Activated CD4-positive, alpha-beta T cell treated with anti-CD3 and anti-CD28 coated beads, Interleukin-2, amount 50 U/mL, for 24 hours (primary cell): ENCODE measurements at places on chromosomes 3 and 15.

GRCh38 chr15:52121896-52122295 lies 9.3 kb upstream of the BCL2L10 start:
- no peak for DNase-seq

GRCh38 chr3:175404621-175405020 lies 545.5 kb downstream of the NAALADL2 start:
- DNase-seq, result no peak

DNA sequence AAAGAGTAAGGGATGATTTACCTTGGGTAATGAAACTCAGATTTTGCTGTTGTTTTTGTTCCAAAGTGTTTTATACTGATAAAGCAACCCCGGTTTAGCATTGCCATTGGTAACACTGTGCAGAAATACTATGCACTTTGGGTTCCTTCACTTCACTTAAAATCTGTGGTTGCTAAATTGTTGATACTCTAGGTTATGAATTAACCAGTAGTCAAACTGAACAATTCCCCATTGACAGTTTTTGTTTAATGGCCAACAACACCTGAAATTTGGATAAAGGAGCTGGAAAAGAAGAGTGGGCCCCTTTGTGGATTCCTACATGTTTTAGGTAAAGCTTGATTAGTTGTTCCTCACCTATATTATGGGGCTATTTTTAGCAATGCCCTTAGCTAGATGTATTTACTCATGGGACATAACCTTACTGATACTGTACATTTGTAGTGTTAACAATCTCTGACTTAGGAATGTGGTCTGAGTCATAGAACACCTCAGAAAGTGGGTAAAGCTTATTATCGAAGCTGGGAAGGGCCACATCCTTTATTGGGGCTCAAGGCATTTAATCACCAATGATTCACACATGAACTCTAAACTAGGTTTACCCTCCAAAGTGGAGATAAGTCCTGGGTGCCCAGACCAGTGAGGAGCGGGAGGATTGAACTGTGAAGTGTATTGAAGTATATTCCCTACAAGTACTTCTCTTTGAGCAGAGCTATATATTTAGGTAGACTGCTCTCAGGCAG lies 29.5 kb upstream of the THRB start:
- DNase-seq, result no peak

DNA sequence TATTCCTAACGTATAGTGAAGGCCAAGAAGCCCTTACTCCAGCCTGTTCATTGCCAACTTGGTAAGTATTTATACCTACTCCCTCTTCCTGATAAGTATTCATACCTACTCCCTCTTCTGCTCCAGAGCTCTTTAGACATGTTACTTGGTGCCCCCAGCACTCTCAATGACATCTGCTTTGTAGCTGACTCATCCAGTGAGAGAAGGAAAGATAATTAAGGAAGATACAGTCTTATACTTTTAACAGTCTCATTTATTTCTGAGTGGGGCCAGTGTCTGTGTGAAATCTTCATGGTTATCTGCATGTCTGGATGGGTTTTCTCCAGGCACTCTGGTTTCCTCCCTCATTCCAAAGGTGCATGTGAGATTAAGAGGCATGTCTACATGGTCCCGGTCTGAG lies 698.7 kb downstream of the FHIT start:
- DNase-seq, result no peak

GRCh38 chr3:122097141-122097540 lies 42.0 kb downstream of the CD86 start:
- DNase-seq, result no peak

- no peak for DNase-seq
Measured at GRCh38 chr3:147412917-147413685, 3.9 kb downstream of the ZIC1 start.

GRCh38 chr3:123225016-123225415 lies 23.3 kb downstream of the SEC22A start:
- no peak for DNase-seq

GRCh38 chr3:108590460-108590859 lies 938 bp downstream of the DZIP3 start:
- no peak for DNase-seq

DNA sequence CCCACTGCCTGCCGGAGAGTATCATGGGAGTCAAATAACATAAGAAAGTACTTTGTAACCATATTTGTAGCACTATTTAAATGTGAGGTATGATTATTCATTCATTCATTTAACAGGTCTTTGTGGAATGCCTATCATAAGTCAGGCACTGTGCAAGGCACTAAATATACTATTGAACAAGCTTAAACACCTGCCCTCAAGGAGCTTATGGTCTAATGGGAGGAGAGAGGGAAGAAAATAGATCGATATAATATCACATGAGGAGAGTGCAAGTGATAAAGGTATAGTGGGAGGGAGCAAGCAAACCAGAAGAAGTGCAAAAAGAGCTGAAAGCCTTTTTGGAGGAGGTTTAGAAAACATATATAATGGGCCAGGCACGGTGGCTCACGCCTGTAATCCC lies 3.3 kb upstream of the HERC1 start:
- no peak for DNase-seq

DNA sequence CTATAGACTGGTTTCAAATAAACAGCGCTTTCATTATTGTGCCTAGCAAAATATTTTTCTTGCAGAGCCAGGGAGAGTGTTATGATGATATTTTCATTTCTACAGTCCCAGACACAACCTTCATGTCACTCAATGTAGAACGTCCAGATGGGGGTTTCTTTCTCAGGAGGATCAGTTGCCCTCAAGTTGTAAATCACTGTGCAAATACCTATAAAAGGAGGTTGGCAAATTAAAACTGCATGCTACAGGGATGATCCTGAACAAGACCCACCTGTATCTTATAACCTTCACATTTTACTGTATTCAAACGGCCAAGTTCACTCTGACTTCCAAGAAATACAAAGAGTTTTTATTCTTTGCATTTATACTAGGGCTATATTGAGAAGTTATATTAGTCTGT lies 486.0 kb downstream of the EDEM1 start:
- DNase-seq, result no peak

DNA sequence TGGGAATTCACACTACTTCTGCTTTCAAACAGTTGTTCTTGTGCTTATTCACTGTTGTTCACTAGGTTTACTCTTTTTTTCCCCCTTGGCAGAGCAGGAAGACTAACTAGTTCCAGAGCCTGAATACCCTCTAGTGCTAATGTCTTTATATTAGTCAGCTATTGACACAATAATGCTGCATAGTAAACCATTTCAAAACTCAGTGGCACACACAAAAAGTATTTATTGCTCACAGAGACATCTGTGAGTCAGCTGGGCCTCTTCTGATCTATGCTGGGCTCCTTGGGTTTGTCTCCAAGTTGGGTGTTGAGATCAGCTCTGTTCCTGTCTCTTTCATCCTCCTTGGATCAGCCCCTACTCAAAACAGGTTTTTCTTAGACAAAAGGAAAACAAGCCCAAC lies 51.1 kb downstream of the RSRC1 start:
- DNase-seq, result no peak

DNA sequence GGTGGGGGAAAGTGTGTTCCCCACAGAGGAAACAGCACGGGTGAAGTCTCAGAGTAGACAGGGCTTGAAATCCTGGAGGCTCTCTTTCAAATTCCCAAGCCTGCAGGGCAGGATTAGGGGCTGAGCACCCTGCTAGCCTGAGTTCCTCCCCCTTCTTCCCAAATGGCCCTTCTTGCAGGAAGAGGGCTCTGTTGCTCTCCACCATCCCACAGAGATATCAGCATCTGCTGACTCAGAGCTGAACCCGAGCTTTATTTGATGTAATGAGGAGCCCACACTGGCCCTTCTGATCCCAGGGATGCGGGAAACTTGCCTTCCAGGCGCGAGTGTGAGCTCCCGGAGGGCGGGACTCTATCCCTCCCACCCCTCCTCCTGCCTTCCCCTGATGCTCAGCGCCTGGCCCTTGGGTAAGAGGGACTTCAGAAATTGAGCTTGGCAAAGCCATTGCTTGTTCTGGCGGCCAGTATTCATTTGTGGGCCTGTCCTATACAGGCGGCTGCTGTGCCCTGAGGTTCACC lies 1.4 kb upstream of the STRA6 start:
- DNase-seq, result no peak

DNA sequence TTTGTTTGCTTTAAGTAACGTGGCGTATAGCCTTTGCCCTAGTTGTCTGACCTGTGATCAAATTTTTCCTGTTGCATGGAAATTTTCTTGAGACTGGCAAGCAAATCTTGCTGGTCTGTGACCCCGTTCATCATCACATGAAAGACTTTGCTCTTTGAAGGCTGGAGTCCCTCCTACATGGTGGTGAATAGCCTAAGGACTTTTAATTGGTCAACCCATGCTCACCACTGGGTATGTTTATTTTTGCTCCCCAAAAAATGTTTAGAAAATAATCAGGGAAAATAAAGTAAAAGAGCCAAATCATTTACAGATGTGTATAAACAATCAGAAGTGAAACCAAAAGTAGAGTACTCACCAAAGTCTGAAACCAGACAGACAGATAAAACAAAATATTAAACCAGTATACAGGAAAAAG lies 1075.3 kb upstream of the ALCAM start:
- no peak for DNase-seq

- peak; percentile 47 for DNase-seq
Measured at GRCh38 chr15:69468241-69469121, 15.9 kb downstream of the RPLP1 start.

DNA sequence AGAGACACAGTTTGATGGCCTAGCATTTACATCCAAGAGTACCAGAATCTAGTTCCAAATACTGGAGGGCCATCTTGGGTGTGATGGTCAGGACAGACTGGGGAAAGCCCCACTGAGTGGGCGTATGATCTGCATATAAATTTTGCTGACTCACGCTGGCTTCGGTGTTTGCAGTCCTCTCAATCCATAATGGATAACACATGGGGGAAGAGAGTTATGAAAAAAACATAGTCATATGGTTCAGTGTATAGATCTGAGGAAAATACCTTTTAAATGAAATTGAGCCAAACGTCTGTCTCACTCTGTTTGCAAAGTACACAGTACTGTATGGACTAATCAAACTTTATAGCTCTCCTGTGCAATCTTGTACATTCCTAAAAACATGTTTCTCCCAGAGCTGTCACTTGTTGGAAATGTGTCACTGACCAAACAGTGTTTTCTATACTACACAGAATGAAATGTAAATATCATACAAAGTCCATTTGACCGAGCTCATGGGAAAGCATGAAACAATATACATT lies 125.3 kb upstream of the THBS1 start:
- no peak for DNase-seq
